ENCODE measurements at places on chromosomes 3 and 15.
A peak's percentile ranks its signal among the peaks of the same experiment; 100 is the strongest.

- peak overlapping the region; percentile 83 for H3K4me3 ChIP-seq
- H3K27ac ChIP-seq, result peak overlapping the region; percentile 87
- peaks cover 44% of the 10 kb centered on the region for H3K4me1 ChIP-seq
- H3K36me3 ChIP-seq, result peaks cover 4% of the 10 kb centered on the region
- no peaks in the 10 kb centered on the region for H3K27me3 ChIP-seq
- DNase-seq, result no peak
Measured at GRCh38 chr3:52277972-52278509, 408 bp downstream of the WDR82 start.

DNA sequence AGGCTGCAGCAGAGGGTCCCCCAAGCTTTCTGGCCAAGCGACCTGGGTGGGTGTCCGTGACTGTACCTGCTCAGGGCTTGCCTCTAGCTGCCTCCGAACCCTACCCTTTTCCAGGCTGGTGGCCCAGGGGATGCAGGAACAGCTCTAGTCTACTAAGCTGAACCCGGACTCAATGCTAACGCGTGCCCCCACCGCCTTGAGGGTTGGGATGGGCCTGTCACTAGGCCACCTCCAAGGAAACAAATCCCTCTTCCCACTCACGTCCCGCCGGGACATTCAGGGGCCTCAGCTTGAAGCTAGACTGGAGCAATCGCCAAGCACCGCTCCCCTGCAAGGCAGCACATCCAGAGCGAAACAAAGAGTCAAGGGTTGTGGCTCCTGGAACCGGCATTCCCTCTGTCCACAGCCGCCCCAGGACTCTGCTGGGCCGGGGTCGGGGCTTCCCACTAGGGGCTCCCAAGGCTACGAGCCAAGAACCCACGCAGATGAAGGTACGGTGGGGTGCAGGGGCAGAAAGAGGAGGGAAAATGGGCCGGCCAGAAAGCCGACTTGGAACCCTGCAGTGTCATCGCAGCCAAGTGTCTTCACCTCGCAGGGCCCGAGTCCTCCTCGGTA, 2.9 kb downstream of the FBXL22 start:
- peaks cover 22% of the 10 kb centered on the region for H3K4me1 ChIP-seq
- peak overlapping the region; percentile 76 for H3K27ac ChIP-seq
- H3K27me3 ChIP-seq, result no peaks in the 10 kb centered on the region

DNA sequence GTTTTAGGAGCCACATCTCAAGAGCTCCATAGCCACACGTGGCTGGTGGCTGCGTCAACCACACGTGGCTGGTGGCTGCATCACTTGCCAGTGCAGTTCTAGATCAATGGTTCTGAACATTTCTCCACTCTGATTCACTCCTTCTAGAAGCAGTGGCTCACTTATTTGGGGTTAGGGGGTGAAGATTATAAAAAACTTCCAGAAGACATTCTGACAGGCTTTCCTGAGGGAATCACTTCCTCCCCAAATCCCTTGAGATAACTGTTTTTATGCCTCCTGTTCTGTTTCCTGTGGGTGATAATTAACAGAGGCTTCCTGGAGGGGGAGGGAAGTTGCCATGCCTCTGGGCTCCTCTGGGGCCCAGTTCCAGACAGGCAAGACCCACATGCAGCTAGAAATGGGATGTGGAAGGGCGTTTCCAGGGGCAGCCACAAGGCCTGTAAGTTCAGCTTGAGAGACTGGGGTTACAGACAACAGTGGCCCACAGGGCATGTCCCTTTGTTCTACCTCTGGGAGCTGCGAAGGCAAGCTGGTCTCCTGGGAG, 23.6 kb downstream of the HEG1 start:
- no peak overlapping the region for H3K4me3 ChIP-seq
- DNase-seq, result no peak
- no peaks in the 10 kb centered on the region for H3K27me3 ChIP-seq
- H3K36me3 ChIP-seq, result peaks cover 17% of the 10 kb centered on the region
- H3K27ac ChIP-seq, result no peak overlapping the region
- H3K4me1 ChIP-seq, result peaks cover 5% of the 10 kb centered on the region

- peaks cover 44% of the 10 kb centered on the region for H3K4me1 ChIP-seq
- H3K36me3 ChIP-seq, result peaks cover under 1% of the 10 kb centered on the region
- peak overlapping the region; percentile 60 for H3K27ac ChIP-seq
- no peak for DNase-seq
Measured at GRCh38 chr15:90062462-90062932, 39.8 kb downstream of the IDH2 start.

- no peaks in the 10 kb centered on the region for H3K36me3 ChIP-seq
- no peaks in the 10 kb centered on the region for H3K4me1 ChIP-seq
- no peak overlapping the region for H3K4me3 ChIP-seq
- DNase-seq, result no peak
Measured at GRCh38 chr3:29525254-29525881, 244.5 kb downstream of the RBMS3 start.

DNA sequence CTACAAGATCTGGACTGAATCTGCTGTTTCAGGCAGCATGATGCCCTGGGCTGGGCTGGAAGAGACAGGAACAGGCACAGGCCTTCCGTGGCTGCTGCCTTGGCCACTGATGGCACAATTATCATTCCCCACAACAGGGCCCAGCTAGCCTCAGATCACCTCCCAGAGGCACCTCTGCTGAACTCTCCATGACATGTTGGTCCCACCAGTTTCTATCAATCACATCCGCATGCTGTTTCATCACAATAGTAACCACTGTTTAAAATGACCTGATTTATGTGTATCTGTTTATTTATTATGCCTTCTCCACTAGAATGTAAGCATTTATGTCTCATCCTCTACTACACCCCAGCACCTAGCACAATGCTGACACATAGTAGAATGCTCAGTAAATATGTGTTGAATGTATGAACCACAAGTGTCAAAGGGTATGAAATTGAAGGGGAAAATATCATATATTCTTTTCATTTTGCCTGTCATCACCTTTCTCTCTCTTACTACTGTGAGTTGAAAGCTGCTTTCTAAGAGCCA, 32.7 kb upstream of the ZBTB38 start:
- no peak for DNase-seq
- no peak overlapping the region for H3K4me3 ChIP-seq
- no peaks in the 10 kb centered on the region for H3K36me3 ChIP-seq
- H3K4me1 ChIP-seq, result no peaks in the 10 kb centered on the region
- H3K27me3 ChIP-seq, result no peaks in the 10 kb centered on the region

- H3K4me3 ChIP-seq, result no peak overlapping the region
- peaks cover 66% of the 10 kb centered on the region for H3K27me3 ChIP-seq
- H3K36me3 ChIP-seq, result no peaks in the 10 kb centered on the region
- peaks cover 3% of the 10 kb centered on the region for H3K4me1 ChIP-seq
- no peak for DNase-seq
Measured at GRCh38 chr15:37106490-37107001, 6.2 kb upstream of the MEIS2 start.

GRCh38 chr3:179196098-179196497, 47.9 kb downstream of the PIK3CA start:
- no peak overlapping the region for H3K4me3 ChIP-seq
- no peaks in the 10 kb centered on the region for H3K27me3 ChIP-seq
- H3K4me1 ChIP-seq, result peaks cover 10% of the 10 kb centered on the region
- DNase-seq, result no peak

DNA sequence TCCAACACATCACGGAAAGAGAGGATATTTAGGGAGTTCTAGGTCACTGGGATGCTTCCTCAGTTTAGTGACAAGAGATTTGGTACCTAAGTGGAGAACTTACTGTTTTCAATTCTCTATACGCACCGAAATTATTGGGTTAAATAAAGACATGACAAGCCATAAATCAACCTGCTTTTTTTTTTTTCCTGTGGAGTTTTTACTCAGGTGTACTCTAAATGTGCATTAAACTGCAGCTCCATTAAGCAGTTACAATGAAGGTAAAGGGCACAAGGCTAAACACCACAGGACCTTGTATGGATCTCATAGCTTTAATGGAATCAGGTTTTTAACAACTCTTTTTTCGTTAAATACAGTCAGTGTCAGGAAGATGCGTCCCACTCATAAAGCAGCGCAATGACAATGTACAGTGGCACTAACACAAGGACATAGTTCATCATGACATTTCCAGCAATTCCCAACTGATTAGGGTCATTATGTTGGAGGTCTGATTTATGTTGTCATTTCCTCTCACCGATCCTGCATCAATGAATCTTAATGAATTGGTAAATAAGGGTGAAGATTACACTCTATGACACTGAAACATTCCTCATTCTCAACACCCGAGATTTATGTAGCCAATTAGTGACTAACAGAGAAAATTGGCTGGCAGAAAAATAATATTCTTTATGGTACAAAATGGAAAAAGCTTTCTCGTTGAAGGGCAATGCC, 355.2 kb downstream of the FOXP1 start:
- H3K4me1 ChIP-seq, result peaks cover 11% of the 10 kb centered on the region
- H3K36me3 ChIP-seq, result no peaks in the 10 kb centered on the region
- H3K4me3 ChIP-seq, result no peak overlapping the region
- no peak for DNase-seq
- no peak overlapping the region for H3K27ac ChIP-seq

DNA sequence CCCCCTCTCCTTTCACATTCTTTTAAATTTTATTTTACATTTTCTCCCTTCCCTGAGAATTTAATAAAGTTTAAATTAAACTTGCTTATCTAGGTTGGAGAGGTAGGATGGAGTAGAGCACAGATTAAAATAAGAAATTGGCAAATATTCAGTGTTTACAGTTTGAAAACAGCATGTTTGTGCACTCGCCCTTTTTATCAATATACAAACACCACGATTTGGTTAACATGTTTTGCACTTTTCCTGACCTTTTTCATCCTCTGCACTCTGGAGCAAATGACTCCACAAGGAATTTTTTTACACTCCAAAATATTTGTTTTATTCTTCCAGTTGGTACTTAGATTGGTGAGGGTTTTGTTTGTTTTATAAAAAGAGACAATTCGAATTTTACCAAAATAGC, 87.1 kb downstream of the DUT start:
- no peak for DNase-seq
- no peak overlapping the region for H3K27ac ChIP-seq
- no peaks in the 10 kb centered on the region for H3K4me1 ChIP-seq
- no peak overlapping the region for H3K4me3 ChIP-seq
- no peaks in the 10 kb centered on the region for H3K36me3 ChIP-seq
- H3K27me3 ChIP-seq, result peaks cover 6% of the 10 kb centered on the region

GRCh38 chr3:124886168-124887056, 753 bp downstream of the ITGB5 start:
- H3K4me3 ChIP-seq, result peak overlapping the region; percentile 41
- H3K27me3 ChIP-seq, result peaks cover 11% of the 10 kb centered on the region
- DNase-seq, result no peak
- peaks cover 5% of the 10 kb centered on the region for H3K4me1 ChIP-seq
- H3K36me3 ChIP-seq, result no peaks in the 10 kb centered on the region
- H3K27ac ChIP-seq, result no peak overlapping the region

DNA sequence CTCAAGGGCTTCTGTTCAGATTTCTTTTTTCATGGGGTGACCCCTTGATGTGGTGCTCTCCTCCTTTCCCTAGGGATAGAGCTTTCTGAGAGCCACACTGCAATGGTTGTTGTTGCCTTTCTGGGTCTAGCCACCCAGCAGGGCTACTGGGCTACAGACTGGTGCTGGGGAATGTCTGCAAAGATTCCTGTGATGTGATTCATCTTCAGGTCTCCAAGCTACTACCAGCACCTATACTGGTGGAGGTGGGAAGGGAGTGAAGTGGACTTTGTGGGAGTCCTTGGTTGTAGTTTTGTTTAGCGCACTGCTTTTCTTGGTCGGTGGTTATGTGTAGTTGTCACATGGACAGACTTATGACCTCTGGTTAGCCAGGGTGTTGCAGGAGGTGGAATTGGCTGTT, 392.3 kb upstream of the CNTN6 start:
- DNase-seq, result no peak
- H3K27me3 ChIP-seq, result no peaks in the 10 kb centered on the region
- H3K4me3 ChIP-seq, result no peak overlapping the region
- H3K36me3 ChIP-seq, result no peaks in the 10 kb centered on the region
- H3K4me1 ChIP-seq, result no peaks in the 10 kb centered on the region
- H3K27ac ChIP-seq, result no peak overlapping the region

DNA sequence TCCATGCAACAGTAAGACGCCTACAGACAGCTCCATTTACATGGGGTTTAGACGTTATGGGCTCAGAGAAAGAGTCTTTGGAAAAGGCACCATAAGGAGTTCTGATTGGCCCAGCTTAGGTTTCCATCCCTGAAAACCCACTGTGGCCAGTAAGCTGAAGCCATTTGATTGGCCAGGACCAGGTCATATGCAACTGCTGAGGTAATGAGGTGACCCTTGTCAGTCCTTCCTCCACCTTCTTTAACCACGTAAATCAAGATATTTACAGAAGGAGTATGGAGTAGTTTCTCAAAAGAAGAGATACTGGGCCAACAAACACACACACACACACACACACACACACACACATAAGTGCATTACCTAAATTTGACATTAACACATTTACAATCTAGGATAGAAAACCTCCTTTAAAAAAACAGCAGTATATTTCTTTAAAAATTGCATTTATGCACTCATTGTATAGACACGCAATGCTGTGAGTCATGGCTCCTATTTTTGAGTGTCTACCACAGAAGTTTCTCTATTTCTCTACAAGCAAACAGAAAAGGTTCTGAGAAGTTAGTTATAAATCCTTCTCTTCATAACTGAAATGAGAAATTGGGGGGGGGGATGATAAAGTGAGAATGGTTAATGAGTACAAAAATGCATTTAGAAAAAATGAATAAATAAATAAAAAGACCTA, 16.3 kb upstream of the MB21D2 start:
- no peaks in the 10 kb centered on the region for H3K36me3 ChIP-seq
- DNase-seq, result no peak
- no peak overlapping the region for H3K27ac ChIP-seq
- H3K4me3 ChIP-seq, result no peak overlapping the region
- H3K27me3 ChIP-seq, result no peaks in the 10 kb centered on the region

- no peak overlapping the region for H3K27ac ChIP-seq
- H3K36me3 ChIP-seq, result no peaks in the 10 kb centered on the region
- H3K27me3 ChIP-seq, result no peaks in the 10 kb centered on the region
- no peaks in the 10 kb centered on the region for H3K4me1 ChIP-seq
- DNase-seq, result no peak
Measured at GRCh38 chr3:79268422-79268821, 499.4 kb downstream of the ROBO1 start.

GRCh38 chr3:45029661-45030060, 3.6 kb downstream of the CLEC3B start:
- no peak overlapping the region for H3K4me3 ChIP-seq
- H3K36me3 ChIP-seq, result no peaks in the 10 kb centered on the region
- H3K4me1 ChIP-seq, result peaks cover 2% of the 10 kb centered on the region
- no peaks in the 10 kb centered on the region for H3K27me3 ChIP-seq

GRCh38 chr15:41806291-41807181, 21.4 kb upstream of the JMJD7 start:
- H3K27me3 ChIP-seq, result no peaks in the 10 kb centered on the region
- DNase-seq, result no peak
- peaks cover 6% of the 10 kb centered on the region for H3K4me1 ChIP-seq
- H3K27ac ChIP-seq, result no peak overlapping the region
- H3K4me3 ChIP-seq, result no peak overlapping the region

GRCh38 chr3:43319376-43319775, 33.0 kb downstream of the SNRK start:
- no peak for DNase-seq
- no peak overlapping the region for H3K4me3 ChIP-seq
- H3K27me3 ChIP-seq, result no peaks in the 10 kb centered on the region
- H3K27ac ChIP-seq, result no peak overlapping the region
